ENCODE measurements at places on chromosomes 3 and 15.
A peak's percentile ranks its signal among the peaks of the same experiment; 100 is the strongest.

- DNase-seq = no peak
Observed at GRCh38 chr3:65807225-65807624, 231.5 kb downstream of the MAGI1 start.

DNA sequence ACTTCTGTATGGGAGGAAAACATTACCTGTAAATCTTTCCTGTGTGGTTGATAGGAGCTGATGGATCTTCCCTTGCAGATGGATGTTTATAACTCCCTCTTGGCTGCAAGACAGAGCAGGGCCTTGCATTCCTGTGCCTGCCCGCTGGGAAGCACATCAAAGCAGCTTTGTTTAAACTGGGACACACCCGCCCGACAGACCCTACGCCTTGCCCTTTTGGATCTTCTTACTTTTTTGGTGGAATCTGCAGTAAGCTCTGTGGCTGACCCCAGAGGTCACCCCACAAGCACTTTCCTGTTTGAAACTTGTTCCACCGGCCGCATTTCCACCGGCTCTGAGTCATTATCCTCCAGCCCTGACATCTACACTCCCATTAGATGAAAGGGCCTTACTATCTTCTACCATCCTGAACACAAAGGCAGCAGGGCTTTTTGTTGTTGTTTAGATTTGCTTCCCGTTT is 244.1 kb upstream of the STT3B start:
- peak; percentile 64 for DNase-seq

GRCh38 chr3:157111518-157111917 is 48.4 kb downstream of the CCNL1 start:
- no peak for DNase-seq

- DNase-seq = peak; percentile 78
Observed at GRCh38 chr15:62934236-62934971, 108.1 kb upstream of the TPM1 start.

GRCh38 chr3:48402281-48402732 is 27.6 kb downstream of the PLXNB1 start:
- peak; percentile 35 for DNase-seq

- no peak for DNase-seq
Observed at GRCh38 chr3:157789162-157789561, 285.9 kb upstream of the VEPH1 start.

DNA sequence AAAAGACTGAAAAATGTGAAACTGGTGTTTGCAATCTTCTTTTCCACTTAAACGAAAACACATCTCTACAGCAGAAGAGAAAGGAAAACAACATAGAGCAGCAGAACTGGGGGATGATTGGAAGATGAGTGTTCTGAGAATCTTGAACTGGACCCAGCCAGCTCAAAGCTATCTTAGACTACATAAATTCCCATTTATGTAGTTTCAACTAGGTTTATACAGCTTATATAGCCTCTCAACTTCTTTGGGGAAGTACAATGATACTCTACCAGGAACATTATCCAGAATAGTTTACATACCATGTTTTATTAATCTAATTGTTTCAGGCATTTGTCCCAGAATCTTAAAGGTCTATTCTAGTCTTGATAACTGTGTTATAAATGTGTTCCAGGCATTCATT is 658.2 kb upstream of the LMCD1 start:
- peak; percentile 35 for DNase-seq

DNA sequence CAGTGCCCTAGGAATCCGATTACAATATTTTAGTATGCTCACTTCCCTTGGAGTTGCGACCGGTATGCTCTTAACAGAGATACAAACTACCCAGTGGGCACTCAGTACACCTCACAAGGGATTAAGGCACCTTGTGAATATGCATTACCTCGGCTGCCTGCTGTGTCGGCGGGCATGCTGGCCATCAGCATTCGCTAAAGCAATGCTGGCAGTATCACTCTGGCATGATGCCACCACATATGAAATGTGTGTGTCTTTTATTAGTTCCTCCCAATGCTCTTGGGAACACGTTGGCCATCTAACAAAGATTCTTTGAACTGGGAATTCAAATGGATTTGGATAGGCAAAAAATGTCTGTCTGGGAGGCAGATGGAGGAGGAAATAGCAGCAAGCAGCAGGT is 67.4 kb upstream of the FOXB1 start:
- DNase-seq = no peak

DNA sequence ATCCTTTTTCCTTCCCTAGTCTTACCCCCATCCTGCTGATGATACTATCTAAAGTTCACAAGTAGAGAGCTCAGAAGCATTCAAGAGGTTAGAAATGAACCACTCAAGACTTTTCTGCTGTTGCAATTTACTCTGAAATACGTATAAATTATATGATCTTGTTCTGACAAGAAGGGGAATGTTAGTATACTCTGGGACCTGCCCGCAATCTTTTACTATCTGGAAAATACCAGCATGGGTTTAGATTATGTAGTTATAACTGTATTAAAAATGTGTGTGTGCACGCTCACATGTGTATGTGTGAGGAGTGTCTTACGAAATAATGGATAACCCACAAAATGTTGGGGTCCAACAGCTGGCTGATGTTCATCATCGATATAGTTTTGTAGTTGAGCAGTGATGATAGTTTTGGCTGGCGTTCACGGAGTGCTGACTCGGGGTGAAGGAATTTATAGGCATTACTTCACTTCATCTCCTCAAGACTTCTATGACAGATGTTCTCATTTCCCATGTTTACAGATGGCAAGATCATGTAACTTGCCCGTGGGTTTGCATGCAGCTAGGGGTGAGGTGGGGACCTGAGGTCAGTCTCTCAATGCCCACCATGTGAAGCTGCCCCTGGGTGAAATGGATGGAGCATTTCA is 297.5 kb upstream of the LYSMD4 start:
- no peak for DNase-seq

DNA sequence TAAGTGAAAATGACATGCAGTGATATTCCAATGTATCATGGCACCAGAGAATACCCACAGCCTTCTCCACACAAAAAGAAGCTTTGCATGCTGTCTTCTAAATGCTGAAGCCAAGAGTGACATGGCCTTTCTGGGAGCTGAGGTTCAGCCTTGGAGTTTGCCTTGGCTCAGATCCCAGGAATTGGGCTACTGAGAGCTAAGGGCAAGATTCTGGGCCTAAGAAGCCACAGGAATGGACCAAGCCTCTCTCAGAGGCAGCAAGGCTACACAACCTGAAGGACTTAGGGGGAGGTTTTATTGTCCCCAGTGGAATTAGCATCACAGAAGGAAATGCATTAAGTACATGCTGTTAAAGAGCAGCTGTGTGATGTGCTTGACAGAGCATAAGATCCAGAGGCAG is 1078.5 kb downstream of the TUSC7 start:
- DNase-seq = peak; percentile 75

GRCh38 chr3:120681506-120682038 is 467 bp downstream of the HGD start:
- DNase-seq = no peak

DNA sequence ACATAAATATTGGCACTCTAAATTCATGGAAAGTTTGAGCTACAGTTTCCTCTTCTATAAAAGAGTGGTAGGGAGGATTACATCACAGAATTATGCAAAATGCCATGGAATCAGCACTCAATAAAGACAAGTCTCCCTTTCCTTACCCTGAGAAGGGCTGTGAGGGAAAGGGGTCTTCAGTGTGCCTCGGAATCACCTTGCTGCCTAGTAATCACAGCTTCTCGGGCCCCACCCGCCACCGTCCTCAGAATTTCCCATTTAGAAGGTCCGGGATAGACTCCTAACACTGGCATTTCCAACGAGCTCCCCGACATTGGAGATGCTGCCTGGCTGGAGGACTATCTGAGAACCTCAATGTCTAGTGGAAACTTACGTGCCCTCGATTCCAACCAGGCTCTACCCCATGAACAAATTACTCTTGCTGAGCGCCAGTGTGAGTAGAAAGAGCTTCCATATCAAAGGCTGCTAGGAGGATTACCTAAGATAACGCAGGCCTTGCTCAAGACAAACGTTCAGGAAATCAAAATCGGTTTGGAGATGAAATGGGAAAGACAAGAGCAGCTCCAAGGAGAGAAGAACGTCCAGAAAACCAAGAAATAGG is 92.1 kb upstream of the CHD2 start:
- DNase-seq = peak; percentile 62

GRCh38 chr3:131778526-131778925 is 256.3 kb downstream of the CPNE4 start:
- DNase-seq = no peak

DNA sequence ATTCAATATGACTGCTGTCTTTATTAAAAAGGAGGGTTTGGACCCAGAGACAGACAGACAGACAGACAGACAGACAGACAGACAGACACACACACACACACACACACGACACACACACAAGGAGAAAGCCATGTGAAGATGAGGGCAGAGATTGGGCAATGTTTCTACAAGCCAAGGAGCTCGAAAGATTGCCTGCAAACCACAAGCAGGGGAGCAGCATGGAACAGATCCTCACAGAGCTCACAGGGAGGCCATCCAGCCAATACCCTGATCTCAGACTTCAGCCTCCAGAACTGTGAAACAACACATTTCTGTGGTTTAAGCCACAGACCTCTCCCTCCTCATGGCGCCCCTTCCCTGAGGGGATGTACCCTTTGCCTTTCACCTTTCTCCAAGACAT is 35.8 kb upstream of the ABHD2 start:
- no peak for DNase-seq

DNA sequence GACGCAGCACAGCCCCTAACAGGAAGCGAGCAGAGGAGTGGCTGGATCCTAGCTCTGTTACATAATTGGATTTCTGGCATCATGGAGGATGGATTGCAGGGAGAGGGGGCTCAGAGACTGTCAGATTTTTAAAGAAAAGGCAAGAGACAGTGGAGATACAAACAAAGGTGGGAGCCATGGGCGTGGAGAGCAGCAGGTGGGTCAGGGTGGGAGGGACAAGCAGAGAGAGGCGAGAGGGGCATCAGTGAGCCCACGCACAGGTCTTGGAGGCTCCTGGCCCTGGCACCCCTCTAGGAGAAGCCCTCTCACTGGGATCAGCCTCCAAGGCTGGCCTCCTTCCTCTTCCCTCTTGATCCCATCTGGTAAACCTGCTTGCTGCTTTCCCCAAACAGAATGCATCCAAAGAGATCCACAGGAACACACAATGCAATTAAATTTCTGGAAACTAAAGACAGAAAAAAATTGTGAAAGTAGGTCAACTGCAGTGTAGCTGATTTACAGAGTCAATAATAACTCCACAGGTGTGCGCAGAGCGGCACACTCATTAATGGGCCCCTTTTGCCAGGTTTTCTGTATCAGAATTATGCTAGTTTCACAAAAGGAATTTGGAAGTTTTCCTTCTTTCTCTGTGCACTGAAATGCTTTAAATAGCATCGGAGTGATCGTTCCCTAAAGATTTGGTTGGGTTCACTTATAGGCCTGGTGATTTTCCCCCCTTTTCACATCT is 66.1 kb downstream of the LSM3 start:
- no peak for DNase-seq

DNA sequence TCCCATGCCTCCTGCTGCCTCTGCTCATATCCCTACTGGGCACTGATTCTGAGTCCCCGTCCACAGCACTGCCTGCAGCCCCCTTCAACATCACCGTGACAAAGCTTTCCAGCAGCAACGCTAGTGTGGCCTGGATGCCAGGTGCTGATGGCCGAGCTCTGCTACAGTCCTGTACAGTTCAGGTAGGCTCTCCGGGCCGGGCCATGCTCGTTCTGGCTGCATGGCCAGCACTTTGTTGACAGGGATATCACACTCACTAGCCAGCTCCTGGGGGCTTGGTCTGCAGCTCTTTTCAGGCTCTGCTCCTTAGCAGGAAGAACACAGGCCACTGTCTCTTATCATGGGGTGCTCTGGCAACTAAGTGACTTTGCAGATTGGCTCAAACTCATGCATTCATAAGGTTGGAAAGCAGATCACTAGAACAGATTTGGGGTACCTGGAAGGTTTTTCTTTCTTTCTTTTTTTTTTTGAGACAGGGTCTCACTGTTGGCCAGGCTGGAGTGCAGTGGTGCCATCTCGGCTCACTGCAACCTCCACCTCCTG is 6.0 kb downstream of the TYRO3 start:
- no peak for DNase-seq

- DNase-seq = no peak
Observed at GRCh38 chr3:192273001-192273696, 454.2 kb downstream of the FGF12 start.

GRCh38 chr15:70048198-70048565 is 49.5 kb downstream of the TLE3 start:
- DNase-seq = no peak

DNA sequence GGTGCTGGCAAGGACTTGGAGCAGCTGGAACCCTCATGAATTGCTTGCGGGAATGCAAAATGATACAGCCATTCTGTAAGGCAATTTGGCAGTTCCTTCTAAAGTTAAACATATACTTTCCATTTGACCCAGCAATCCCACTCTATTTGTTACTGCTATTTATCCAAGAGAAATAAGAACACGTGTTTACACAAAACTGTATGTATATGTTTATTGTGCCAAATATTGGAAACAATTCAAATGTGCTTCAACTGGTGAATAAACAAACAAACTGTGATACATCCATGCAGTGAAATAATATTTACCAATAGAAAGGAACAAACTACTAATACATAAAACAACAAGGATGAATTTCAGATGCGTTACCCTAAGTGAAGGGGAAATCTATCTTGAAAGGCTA is 60.0 kb upstream of the NTRK3 start:
- DNase-seq = no peak

GRCh38 chr3:3798631-3799113 is 559 bp upstream of the LRRN1 start:
- no peak for DNase-seq

- DNase-seq = peak; percentile 25
Observed at GRCh38 chr3:20060974-20061685, 20.9 kb downstream of the KAT2B start.

DNA sequence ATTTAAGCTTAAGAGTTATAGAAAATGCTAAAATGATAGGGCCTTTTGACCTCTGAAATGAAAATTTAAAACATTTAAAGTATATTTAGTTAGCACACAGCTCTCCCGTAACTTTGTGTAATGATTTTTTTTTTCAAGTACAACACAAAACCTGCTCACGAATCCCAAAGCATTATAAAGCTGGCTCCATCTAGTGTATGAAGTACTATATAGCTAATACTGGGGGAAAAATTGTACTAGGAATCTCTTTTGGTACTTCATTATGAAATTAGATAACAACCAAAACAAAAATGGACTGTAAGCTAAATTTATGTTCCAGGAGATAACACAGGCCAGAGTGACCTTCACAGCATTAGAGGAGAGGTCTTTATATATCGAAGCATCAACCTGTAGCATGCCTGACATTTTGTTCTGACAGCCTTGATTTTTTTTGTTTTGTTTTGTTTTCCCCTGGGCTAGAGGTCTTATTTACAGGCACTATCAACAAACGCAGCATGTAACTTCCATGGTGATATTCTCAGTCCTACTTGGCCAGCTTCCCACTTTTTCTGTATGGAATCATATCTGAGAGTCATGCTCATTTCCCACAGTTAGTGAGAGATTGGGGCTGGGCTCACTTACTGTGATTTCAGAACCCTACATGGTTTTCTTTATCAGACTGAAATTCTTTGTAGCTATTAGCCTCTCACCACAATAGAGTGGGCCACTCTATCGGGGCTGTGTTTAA is 116.3 kb downstream of the MITF start:
- DNase-seq = peak; percentile 28
